Mesothelial cell of epicardium (in vitro differentiated cells): ENCODE measurements at places on chromosomes 7 and 10. TPM values are rescaled to one million over a fixed set of nuclear protein-coding genes. Genes with fewer than 3 reads are reported as not detected.

DNA sequence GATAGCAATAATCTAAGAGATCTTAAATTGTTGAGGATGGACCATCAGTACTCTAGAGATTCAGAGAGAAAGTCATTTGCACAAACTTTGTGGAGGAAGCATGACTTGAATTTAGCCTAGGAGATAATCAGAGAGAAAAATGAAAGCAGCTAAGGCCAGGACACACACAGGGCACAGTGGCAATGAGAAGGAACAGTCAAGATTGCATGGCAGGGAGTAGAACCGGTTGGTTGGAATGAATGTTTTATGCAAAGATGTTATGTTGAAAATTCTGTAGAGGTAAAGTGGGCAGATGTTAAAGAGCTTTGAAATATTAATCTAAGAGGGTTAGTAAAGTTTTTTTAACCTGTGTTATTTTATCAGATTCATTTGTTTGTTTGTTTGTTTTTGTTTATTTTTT, 521.8 kb downstream of the GATA3 start:
- H3K4me1 ChIP-seq, result peaks cover 7% of the 10 kb centered on the region
- H3K36me3 ChIP-seq, result no peaks in the 10 kb centered on the region
- no peak for DNase-seq
- no peak overlapping the region for H3K4me3 ChIP-seq

DNA sequence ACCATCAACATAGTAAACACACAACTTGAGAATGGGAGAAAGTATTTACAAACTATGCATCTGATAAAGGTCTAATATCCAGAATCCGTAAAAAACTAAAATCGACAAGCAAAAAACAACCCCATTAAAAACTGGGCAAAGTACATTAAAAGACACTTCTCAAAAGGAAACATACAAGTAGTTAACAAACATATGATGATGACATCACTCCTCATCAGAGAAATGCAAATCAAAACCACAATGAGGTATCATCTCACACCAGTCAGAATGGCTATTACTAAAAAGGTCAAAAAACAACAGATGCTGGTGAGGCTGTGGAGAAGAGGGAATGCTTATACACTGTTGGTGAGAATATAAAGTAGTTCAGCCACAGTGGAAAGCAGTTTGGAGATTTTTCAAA, 125.1 kb downstream of the TFPI2 start:
- H3K27ac ChIP-seq, result no peak overlapping the region
- no peaks in the 10 kb centered on the region for H3K4me1 ChIP-seq
- H3K27me3 ChIP-seq, result peaks cover 3% of the 10 kb centered on the region
- H3K4me3 ChIP-seq, result no peak overlapping the region
- DNase-seq, result no peak

GRCh38 chr10:51112013-51112412, 37.7 kb downstream of the PRKG1 start:
- peaks cover 3% of the 10 kb centered on the region for H3K36me3 ChIP-seq
- H3K4me3 ChIP-seq, result no peak overlapping the region
- DNase-seq, result no peak
- H3K4me1 ChIP-seq, result peaks cover 5% of the 10 kb centered on the region
- H3K27ac ChIP-seq, result no peak overlapping the region

Gene BET1
- 24.5 to 28.5 TPM (median 26.9 TPM) in 3 replicates for total RNA-seq

Gene PDE6C
- not detected in 3 replicates for total RNA-seq

DNA sequence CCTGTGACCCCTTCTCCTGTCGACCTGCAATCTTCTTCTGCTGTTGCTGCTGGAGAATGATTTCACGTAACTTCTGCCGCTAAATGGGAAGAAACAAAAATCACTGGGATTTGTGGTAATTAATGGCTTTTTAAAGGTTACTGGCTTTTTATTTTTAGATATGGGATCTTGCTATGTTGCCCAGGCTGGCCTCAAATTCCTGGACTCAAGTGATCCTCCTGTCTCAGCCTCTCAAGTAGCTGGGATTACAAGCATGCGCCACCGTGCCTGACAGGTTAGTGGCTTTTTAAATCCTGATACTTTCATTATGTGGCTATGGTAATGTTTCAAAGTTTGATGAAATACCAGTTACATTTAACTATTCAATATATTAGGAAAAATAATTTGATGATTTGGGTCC, 154.6 kb downstream of the GALNT11 start:
- H3K4me1 ChIP-seq, result no peaks in the 10 kb centered on the region
- H3K36me3 ChIP-seq, result peaks cover 56% of the 10 kb centered on the region
- no peak overlapping the region for H3K4me3 ChIP-seq
- no peak for DNase-seq
- H3K27me3 ChIP-seq, result no peaks in the 10 kb centered on the region
- no peak overlapping the region for H3K27ac ChIP-seq

DNA sequence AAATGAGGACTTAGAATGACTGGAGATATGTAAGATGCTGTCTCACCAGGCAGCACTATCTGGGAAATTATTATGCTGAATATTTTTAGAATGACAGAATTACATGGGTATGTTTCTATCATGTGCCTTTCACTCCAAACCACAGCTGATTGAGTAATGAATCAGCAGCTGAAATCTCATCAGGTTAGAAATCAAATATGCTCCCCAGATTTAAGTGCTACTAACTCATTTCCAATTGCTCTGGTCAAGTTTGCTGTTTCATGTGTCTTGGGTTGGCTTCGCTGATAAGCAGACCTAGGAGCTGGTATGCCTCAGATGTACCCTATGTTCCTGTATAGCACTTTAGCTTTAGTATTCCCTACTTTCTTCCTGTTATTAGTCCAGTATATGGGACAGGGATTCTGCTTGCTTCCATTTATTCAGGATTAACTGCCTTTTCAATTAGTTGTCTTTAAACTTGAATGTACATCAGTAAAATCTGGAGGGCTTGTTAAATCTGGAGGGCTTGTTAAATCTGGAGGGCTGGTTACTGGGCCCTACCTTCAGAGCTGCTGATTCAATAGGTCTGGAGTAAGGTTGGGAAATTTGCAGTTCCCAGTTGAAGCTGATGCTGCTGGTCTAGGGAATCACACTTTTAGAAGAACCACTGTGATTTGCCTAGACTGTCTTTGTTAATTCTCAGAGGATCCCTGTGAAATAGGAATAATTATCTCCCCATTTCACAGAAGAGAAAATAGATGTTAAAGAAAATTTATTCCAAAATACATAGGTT, 172.9 kb downstream of the DKK1 start:
- H3K4me1 ChIP-seq, result peaks cover 10% of the 10 kb centered on the region
- H3K27ac ChIP-seq, result no peak overlapping the region
- H3K4me3 ChIP-seq, result no peak overlapping the region
- H3K36me3 ChIP-seq, result no peaks in the 10 kb centered on the region
- no peak for DNase-seq
- no peaks in the 10 kb centered on the region for H3K27me3 ChIP-seq

Gene CYP3A5
- total RNA-seq, result 9.0 to 10.1 TPM (median 9.2 TPM) in 3 replicates

- H3K27me3 ChIP-seq, result no peaks in the 10 kb centered on the region
- H3K4me3 ChIP-seq, result no peak overlapping the region
- no peak for DNase-seq
- H3K36me3 ChIP-seq, result no peaks in the 10 kb centered on the region
- no peaks in the 10 kb centered on the region for H3K4me1 ChIP-seq
Observed at GRCh38 chr7:9242636-9243035, 809.2 kb downstream of the NXPH1 start.

DNA sequence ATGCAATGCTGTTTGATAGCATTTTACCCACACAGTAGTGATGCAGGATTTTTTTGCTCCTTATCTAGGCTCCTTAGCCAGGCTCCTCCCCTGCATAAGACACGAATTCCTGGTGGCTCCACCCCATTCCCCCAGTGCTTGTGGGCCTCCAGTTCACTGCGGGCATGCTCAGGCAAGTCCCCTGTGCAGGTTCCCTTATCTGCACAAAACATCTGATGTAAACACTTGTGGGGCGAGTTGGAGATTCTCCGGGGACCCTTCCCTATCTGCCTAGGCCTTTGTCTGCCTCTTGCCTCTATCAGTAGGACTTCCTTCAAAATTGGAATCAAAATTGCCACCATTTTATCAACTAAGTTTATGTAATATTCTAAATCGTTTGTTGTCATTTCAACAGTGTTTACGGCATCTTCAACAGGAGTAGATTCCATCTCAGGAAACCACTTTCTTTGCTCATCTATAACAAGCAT, 5.4 kb upstream of the STK17A start:
- H3K27ac ChIP-seq, result no peak overlapping the region
- H3K27me3 ChIP-seq, result peaks cover 3% of the 10 kb centered on the region
- H3K4me1 ChIP-seq, result peaks cover 6% of the 10 kb centered on the region
- H3K36me3 ChIP-seq, result peaks cover 2% of the 10 kb centered on the region
- no peak overlapping the region for H3K4me3 ChIP-seq

Gene SLC18A2
- total RNA-seq, result 0.07 to 0.13 TPM (median 0.09 TPM) in 3 replicates

GRCh38 chr10:112287844-112288243, 4.6 kb downstream of the TECTB start:
- H3K4me1 ChIP-seq, result no peaks in the 10 kb centered on the region
- no peaks in the 10 kb centered on the region for H3K36me3 ChIP-seq
- H3K4me3 ChIP-seq, result no peak overlapping the region
- DNase-seq, result no peak
- H3K27ac ChIP-seq, result no peak overlapping the region

Gene MYOZ1
- 1.4 to 2.1 TPM (median 1.7 TPM) in 3 replicates for total RNA-seq

- no peaks in the 10 kb centered on the region for H3K27me3 ChIP-seq
- peaks cover 25% of the 10 kb centered on the region for H3K36me3 ChIP-seq
- DNase-seq, result no peak
- H3K4me1 ChIP-seq, result no peaks in the 10 kb centered on the region
- no peak overlapping the region for H3K4me3 ChIP-seq
Observed at GRCh38 chr7:139058943-139059342, 23.1 kb upstream of the ZC3HAV1L start.

GRCh38 chr10:26837139-26837538, 23.6 kb downstream of the ABI1 start:
- H3K27me3 ChIP-seq, result no peaks in the 10 kb centered on the region
- no peak for DNase-seq
- H3K4me3 ChIP-seq, result no peak overlapping the region
- H3K27ac ChIP-seq, result no peak overlapping the region

Gene GPR85
- total RNA-seq, result 1.8 to 2.2 TPM (median 2.1 TPM) in 3 replicates

- DNase-seq, result no peak
- no peaks in the 10 kb centered on the region for H3K36me3 ChIP-seq
- H3K27me3 ChIP-seq, result no peaks in the 10 kb centered on the region
- no peak overlapping the region for H3K4me3 ChIP-seq
Observed at GRCh38 chr10:4503076-4503475, 322.9 kb upstream of the AKR1E2 start.

GRCh38 chr10:74289951-74290350, 138.9 kb downstream of the ADK start:
- no peaks in the 10 kb centered on the region for H3K36me3 ChIP-seq
- DNase-seq, result no peak
- H3K27me3 ChIP-seq, result no peaks in the 10 kb centered on the region
- no peak overlapping the region for H3K4me3 ChIP-seq

Gene SMKR1
- total RNA-seq, result 2.0 to 2.8 TPM (median 2.5 TPM) in 3 replicates

Gene EBLN1
- total RNA-seq, result not detected in 3 replicates

- DNase-seq, result peak; percentile 78
- H3K4me3 ChIP-seq, result no peak overlapping the region
- no peaks in the 10 kb centered on the region for H3K27me3 ChIP-seq
- peaks cover 35% of the 10 kb centered on the region for H3K4me1 ChIP-seq
- H3K36me3 ChIP-seq, result no peaks in the 10 kb centered on the region
Observed at GRCh38 chr10:114876602-114877300, 55.2 kb downstream of the FHIP2A start.

- H3K4me1 ChIP-seq, result no peaks in the 10 kb centered on the region
- DNase-seq, result no peak
- no peak overlapping the region for H3K4me3 ChIP-seq
- no peaks in the 10 kb centered on the region for H3K36me3 ChIP-seq
Observed at GRCh38 chr7:31857172-31857571, 170.2 kb downstream of the PPP1R17 start.

- DNase-seq, result no peak
- no peak overlapping the region for H3K27ac ChIP-seq
- no peaks in the 10 kb centered on the region for H3K27me3 ChIP-seq
- peaks cover 12% of the 10 kb centered on the region for H3K4me1 ChIP-seq
- no peak overlapping the region for H3K4me3 ChIP-seq
Observed at GRCh38 chr7:70387217-70387616, 744.7 kb upstream of the GALNT17 start.

Gene ZNF727
- total RNA-seq, result not detected in 3 replicates

- DNase-seq, result no peak
- peak overlapping the region; percentile 91 for H3K27ac ChIP-seq
- no peaks in the 10 kb centered on the region for H3K27me3 ChIP-seq
- peak overlapping the region; percentile 86 for H3K4me3 ChIP-seq
Observed at GRCh38 chr10:103917302-103918052, 507 bp downstream of the STN1 start.

Gene HTRA1
- total RNA-seq, result 12.2 to 13.1 TPM (median 12.5 TPM) in 3 replicates

DNA sequence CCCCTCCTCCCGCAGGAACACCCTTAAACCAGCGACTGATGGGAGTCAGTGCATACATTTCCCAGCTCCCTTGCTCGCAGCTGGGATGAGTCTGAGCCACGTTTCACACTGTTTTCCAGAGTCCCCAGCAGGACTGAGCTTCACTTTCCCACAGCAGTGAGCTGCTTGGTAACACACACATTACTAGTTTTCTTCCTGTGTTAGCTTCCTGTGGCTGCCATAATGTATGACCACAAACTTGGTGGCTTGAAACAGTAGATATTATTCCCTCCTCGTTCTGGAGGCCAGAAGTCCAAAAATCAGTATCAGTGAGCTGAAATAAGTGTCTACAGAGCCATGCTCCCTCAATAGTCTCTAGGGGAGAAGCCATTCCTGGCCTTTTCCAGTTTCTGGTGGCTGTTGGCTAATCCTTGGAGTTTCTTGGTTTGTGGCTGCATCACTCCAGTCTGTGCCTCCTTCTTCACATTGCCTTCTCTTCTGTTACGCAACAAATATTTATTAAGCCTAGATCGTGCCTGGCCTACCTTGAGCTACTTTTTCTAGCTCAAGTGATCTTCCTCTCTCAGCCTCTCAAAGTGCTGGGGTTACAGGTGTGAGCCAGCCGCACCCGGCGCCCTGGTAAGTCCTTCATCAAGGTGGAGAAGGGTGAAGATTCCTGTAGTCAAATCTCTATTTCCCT, 26.2 kb upstream of the CARD11 start:
- no peaks in the 10 kb centered on the region for H3K36me3 ChIP-seq
- peaks cover 5% of the 10 kb centered on the region for H3K27me3 ChIP-seq
- no peak for DNase-seq
- no peaks in the 10 kb centered on the region for H3K4me1 ChIP-seq

GRCh38 chr7:16978358-16979244, 96.8 kb upstream of the AGR3 start:
- H3K27me3 ChIP-seq, result no peaks in the 10 kb centered on the region
- H3K36me3 ChIP-seq, result no peaks in the 10 kb centered on the region
- no peak for DNase-seq
- H3K4me3 ChIP-seq, result no peak overlapping the region
- peaks cover 20% of the 10 kb centered on the region for H3K4me1 ChIP-seq
- H3K27ac ChIP-seq, result no peak overlapping the region

DNA sequence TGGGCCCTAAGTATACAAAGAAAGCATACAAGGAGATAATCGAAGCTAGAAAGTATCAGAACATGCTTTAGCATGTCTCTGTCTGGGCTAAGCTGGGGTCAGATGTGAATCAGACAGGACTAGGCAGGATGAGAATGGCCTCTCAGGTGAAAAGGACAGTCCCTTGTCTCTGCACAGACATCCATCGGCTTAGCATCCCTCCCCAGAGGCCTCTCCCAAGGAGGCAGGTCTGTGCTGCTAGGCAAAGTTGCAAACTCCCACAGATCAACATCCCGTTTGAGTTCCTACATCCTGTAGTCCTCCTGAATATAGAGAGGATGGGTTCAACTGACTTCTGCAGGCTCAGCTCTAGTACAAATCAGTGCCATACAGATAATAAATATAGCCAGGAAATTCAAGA, 24.5 kb downstream of the CHST15 start:
- no peaks in the 10 kb centered on the region for H3K27me3 ChIP-seq
- no peaks in the 10 kb centered on the region for H3K36me3 ChIP-seq
- H3K27ac ChIP-seq, result peak overlapping the region; percentile 25
- H3K4me1 ChIP-seq, result peaks cover 57% of the 10 kb centered on the region

Gene SUN3
- total RNA-seq, result not detected in 3 replicates
